ENCODE measurements at places on chromosomes 2 and 18.

GRCh38 chr2:20132990-20133535 is 81.6 kb upstream of the LAPTM4A start:
- no peak for DNase-seq

DNA sequence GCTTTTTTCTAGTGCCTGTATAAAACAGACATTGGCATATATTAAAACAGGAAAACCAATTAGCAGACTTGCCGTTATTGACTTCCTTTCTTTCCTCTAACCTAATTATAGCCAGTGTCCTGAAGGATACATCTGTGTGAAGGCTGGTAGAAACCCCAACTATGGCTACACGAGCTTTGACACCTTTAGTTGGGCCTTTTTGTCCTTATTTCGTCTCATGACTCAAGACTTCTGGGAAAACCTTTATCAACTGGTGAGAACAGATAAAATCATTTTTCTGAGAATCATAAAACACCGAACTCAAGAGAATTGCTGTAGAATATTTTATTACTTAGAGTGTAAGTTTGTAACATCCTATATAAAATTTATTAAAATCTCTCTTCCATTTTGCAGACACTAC is 74.3 kb downstream of the SCN2A start:
- no peak for DNase-seq

DNA sequence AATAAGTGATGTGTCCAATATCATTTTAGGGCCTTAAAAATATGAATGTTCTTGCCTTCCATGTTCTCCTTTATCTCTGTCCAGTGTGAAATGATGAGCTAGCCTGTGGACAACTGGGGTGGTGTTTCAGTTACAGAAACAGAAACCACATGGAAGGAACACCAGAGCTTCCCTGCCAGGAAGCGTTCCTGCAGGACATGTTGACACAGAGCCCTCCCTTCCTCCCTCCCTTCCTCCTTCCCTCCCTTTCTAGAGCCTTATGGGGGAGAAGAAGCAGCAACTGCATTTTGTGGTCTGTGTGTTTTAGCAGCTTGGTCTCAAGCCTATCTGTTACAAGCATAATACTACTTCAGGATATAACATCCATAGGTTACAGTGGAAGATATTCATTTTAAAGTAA is 539.7 kb upstream of the NETO1 start:
- peak; percentile 20 for DNase-seq

GRCh38 chr2:62424899-62425298 is 81.1 kb downstream of the TMEM17 start:
- DNase-seq, result no peak
